ENCODE measurements at places on chromosomes 1 and 21.
A peak's percentile ranks its signal among the peaks of the same experiment; 100 is the strongest.

GRCh38 chr1:3183411-3183810 lies 114.4 kb downstream of the PRDM16 start:
- DNase-seq: no peak

DNA sequence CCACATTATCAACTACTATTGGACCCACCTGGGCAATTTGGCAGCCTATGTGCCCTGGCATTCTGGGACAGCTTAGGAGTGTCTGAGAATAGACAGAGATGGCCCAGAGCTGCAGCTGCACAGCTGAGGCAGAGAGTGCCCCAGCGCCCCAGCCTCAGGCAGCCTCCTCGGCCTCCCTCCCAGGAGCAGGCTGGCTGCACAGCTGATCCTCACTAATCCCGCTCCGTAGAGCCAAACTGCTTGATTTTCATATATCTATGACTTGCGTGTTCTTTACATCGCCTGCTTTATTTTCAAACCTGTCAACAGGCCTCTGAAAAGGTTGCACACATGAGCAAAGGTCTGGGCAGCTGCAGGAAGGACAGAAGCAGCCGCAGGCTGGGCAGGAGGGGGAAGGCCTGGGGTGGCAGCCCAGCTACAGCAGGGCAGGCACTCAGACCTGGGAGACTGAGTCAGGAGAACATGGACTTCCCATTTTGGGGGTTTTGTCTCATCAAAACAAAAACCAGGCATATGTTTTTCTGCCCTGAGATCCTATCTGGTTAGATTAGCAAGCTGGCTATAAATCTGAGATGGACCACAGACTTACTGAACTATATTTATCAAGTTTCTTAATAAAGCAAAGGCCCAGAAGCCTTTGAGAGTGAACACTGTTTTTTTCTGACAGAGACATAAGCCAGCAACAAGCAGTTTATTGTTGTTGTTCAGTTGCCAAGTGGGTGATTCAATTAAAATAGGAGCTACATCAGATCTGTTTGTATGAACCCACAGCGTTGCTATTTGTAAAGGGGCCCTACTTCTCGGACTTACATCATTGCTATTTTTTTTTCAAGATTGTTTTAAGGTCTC lies 301.8 kb upstream of the DUSP10 start:
- DNase-seq: no peak

- no peak for DNase-seq
These were observed 1.6 kb downstream of the TMEM200B start for GRCh38 chr1:29121936-29122681.

GRCh38 chr1:101081496-101082488 lies 56.2 kb upstream of the DPH5 start:
- no peak for DNase-seq

GRCh38 chr21:32248571-32249461 lies 30.0 kb downstream of the MIS18A start:
- peak; percentile 30 for DNase-seq

DNA sequence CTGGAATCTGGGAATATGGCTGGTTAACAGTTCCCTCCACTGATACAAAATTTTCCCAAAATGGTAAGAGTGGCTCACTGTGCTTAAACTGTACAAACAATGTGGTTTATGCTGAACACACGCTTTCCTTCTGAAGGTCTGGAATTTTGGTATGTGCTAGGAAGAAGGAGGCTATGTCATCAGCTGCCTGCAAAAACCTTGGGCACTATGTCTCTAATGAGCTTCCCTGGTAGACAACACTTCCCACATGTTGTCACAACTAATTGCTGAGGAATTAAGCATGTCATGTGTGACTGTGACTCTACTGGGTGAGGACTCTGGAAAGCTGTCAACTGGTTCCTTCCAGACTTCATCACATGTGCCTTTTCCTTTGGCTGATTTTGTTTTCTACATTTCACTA lies 29.2 kb downstream of the IPP start:
- DNase-seq: no peak

DNA sequence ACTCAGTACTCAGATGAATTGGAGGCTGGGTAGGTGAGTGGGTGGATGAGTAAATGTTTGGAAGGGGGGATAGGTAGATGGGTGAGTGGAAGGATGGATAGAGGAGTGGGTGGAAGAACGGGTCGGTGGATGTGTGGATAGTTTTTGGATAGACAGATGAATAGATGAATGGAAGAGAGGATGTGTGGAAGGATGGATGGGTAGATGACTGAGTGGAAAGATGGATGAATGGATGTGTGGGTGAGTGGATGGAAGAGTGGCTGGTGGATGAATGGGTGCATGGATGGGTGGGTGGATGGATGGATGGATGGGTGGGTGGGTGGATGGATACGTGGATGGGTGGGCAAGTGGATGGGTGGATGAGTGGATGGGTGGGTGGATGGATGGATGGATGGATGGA lies 3.7 kb downstream of the SLC45A1 start:
- DNase-seq: no peak

DNA sequence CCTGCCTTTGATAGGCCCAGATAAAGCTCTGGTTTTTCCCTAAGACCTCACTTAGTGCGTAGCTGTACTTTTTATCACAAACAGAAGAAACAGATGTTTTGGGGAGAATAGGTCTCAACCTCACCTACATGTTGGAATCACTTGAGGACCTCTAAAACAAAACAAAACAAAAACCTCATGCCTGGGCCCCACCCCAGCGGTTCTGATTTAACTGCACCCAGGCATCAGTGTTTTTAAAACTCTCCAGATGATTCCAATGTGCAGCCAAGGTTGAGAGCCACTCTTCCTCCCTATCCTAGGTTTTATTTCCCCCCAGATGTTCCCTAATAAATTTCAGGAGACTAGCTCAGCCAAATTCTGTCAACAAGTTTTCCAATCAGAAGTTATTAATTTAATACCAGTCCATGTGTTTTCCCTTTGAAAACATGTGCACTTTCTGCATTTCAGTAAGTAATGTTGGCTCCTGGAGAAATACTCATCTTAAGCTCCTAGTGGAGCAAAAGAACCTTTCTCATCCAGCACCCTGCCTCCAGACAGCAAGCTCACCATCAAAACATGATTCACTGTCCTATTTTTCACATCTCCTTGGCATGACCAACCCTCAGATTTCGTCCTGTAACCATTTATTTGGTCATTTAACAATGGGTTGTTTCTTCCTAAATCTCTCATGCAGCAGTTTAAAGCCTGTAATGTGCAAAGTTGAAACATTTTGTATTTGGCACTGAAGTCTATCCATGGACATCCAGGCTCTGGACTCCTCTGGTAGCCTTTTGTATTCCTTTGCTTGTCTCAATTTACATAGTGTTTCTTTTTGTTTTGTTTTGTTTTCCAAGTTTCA lies 27.5 kb downstream of the LRRC8C start:
- no peak for DNase-seq

DNA sequence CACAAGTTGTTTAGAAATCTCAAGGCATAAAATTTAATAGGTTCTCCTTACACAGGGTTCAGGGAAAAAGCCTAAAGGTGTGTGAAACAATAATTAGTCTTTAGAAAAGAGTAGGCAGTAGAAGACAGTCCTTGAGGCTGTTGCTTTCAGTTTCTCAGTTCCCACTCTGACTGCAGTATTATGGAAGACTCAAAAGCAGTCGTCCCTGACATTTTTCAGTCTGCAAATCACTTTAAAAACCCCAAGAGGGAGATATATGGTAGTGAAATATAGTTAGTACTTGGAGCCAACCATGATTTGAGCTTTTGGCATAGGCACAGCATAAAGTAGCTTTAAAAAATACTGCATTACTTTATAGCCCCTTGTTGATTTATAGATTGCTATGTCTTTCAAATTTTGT lies 299.7 kb downstream of the OLFM3 start:
- peak; percentile 2 for DNase-seq

GRCh38 chr1:240709676-240710075 lies 97.7 kb upstream of the GREM2 start:
- DNase-seq: no peak

GRCh38 chr1:84985365-84985764 lies 11.5 kb downstream of the MCOLN2 start:
- no peak for DNase-seq

DNA sequence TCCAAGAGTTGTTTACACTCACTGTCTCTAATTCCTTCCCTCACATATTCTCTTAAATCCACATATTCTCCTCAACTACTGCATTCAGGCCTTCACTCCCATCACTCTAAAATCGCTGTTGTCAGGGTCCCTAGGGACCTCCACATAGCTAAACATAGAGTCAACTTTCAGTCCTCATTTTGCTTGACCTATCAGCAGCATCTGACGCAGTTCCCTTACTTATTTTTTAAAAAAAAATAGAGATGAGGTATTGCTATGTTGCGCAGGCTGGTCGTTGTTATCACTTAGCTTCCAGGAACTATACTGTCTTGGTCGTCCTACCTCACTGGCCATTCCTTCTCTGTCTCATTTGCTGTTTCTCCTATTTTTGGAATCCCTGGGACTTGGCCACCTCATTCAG lies 11.7 kb upstream of the PLEKHO1 start:
- no peak for DNase-seq

DNA sequence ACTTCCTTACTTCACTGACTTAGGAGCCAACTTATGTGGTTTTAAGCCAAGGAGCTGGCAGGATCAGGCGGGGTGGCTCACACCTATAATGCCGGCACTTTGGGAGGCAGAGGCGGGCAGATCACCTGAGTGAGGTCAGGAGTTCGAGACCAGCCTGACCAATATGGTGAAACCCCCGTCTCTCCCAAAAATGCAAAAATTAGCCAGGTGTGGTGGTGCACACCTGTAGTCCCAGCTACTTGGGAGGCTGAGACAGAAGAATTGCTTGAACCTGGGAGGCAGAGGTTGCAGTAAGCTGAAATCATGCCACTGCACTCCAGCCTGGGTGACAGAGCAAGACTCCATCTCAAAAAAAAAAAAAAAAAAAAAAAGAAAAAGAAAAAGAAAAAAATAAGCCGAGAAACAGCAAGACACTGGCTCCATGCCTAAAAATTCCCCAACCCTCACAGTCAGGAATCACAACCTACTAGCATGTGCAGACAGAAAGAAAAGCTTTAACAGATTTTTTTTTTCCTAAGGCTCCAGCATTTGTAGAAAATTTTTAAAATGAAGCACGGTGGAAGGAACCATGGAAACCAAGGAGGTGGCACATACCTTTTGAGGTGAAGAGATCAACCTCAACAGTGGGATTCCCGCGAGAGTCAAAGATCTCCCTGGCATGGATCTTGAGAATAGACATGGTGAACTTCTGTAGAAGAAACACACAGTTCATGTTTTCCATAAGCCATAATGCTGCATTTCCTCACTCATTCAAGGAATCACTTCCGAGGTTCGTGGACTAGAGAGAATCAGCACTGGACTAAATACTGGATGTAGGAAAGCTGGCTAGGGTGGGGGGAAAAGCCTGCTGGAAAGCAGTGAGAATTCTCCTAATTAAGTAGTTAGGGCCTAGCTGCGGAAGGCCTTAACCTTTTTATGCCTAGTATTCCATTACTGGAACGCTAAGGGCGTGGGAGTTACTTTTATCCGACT lies 4.0 kb downstream of the ENO1 start:
- DNase-seq: no peak

DNA sequence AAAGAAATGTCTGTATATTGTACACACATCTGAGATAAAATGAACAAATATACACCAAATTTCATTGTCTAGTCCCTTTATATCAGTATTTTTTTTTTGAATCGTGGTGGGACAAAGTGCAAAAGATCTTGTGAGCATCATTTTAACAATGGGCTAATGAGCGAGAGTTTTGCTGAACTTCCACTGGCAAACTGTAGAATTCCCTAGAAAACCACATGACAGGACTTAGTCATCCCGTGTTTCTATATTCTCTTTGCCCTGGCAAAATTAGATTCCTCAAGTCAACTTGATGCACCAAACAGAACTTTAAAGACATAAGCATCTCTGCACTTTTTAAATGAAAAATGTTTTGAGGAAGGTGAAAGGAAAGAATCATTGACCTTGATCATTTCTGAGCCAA lies 488.2 kb upstream of the PTBP2 start:
- DNase-seq: no peak

DNA sequence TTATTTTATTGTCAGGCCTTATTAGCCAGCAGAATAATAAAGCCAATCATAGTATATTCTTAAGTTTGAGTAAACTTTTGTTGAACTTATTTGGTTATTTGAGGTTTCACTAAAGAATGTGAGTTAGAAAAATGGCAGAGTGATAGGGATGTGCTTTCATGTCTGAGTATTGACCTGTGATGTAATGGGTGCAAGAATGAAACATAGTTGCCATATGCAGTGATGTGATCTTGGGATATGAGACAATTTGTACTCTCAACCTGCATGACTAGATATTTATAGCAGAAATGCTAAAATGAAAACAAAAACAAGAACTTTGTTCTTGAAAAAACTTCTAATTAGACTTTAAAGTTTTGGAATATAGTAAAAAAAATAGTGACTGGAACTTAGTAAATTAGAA lies 97.9 kb downstream of the DISP1 start:
- no peak for DNase-seq

- DNase-seq: no peak
These were observed 1719.5 kb downstream of the MRPL39 start for GRCh38 chr21:23887725-23888306.

GRCh38 chr1:119713039-119713748 lies 1.5 kb downstream of the PHGDH start:
- DNase-seq: peak; percentile 79

- no peak for DNase-seq
These were observed 68.6 kb downstream of the SPAG17 start for GRCh38 chr1:118116401-118116800.

- peak; percentile 66 for DNase-seq
These were observed 60.4 kb downstream of the NME7 start for GRCh38 chr1:169307176-169307575.

DNA sequence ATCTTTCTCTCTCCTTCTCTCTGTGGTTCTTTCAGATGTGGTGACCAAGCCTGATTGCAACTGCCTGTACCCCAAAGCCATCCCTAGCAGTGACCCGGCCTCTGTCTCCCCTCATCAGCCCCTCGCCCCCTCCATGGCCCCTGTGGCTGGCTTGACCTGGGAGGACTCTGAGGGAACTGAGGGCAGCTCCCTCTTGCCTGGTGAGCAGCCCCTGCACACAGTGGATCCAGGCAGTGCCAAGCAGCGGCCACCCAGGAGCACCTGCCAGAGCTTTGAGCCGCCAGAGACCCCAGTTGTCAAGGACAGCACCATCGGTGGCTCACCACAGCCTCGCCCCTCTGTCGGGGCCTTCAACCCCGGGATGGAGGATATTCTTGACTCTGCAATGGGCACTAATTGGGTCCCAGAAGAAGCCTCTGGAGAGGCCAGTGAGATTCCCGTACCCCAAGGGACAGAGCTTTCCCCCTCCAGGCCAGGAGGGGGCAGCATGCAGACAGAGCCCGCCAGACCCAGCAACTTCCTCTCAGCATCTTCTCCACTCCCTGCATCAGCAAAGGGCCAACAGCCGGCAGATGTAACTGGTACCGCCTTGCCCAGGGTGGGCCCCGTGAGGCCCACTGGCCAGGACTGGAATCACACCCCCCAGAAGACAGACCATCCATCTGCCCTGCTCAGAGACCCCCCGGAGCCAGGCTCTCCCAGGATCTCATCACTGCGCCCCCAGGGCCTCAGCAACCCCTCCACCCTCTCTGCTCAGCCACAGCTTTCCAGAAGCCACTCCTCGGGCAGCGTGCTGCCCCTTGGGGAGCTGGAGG lies 12.7 kb downstream of the CSF1 start:
- no peak for DNase-seq

DNA sequence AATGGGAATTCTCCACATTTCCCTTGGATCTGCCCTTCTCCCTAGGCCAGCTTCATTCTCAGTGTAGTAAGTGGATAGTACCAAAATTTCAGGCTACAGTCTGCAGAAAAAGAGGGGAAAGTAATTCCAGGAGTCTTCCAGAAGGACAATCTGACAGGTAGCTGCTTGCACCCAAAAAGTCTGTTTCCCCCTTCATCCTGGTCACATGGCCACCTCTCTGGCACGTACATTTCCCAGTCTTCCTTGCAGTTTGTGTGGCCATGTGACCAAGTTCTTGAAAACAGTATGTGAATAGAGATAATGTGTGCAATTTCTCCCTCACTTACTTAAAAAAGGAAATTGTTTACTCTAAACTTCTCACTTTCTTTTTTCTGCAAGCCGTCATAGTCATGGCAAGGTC lies 14.6 kb upstream of the FMO4 start:
- DNase-seq: no peak
